Erythroblast (primary cell): ENCODE measurements at places on chromosomes 6 and 20.

DNA sequence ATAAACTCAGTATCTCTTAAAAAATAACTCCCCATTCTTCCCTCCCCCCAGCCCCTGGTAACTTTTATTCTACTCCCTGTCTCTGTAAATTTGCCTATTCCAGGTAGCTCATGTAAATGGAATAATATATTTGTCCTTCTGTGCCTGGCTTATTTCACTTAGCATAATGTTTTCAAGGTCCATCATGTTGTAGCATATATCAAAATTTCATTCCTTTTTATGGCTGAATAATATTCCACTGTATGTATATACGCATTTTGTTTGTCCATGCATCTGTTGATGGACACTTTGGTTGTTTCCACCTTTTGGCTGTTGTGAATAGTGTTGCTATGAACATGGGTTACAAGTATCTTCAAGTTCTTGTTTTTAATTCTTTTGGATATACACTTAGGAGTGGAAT lies 13.0 kb downstream of the PERP start:
- no peak for DNase-seq

- peak; percentile 44 for DNase-seq
These were observed 36.7 kb downstream of the SRC start for GRCh38 chr20:37382482-37383120.

- DNase-seq = no peak
These were observed 18.4 kb upstream of the BLOC1S5 start for GRCh38 chr6:8082572-8082953.

GRCh38 chr6:32188381-32189068 lies 1.5 kb downstream of the PBX2 start:
- no peak for DNase-seq

GRCh38 chr6:105553171-105553570 lies 150.3 kb upstream of the PREP start:
- DNase-seq = no peak

DNA sequence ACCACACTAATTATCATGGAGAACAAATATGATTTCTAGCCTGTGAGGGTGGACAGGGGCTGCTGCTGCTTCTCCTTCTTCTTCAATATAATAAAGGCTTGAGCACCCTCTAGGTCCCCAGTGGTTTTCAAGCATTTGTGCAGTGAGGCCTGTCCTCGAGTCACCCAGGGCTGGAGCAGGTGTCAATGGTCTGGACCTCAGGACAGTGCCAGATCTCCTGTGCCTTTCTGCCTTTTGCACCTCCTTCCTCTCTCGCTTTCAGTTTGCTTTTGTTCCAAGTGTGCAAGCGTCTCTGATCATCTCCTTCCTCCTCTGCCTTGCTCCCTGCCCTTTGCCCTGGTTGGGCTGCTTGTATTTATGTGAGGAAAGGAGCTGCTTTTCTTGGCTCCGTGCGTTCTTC lies 152.2 kb upstream of the SYNDIG1 start:
- DNase-seq = no peak

- DNase-seq = no peak
These were observed 293.3 kb downstream of the HACE1 start for GRCh38 chr6:104566411-104566810.

DNA sequence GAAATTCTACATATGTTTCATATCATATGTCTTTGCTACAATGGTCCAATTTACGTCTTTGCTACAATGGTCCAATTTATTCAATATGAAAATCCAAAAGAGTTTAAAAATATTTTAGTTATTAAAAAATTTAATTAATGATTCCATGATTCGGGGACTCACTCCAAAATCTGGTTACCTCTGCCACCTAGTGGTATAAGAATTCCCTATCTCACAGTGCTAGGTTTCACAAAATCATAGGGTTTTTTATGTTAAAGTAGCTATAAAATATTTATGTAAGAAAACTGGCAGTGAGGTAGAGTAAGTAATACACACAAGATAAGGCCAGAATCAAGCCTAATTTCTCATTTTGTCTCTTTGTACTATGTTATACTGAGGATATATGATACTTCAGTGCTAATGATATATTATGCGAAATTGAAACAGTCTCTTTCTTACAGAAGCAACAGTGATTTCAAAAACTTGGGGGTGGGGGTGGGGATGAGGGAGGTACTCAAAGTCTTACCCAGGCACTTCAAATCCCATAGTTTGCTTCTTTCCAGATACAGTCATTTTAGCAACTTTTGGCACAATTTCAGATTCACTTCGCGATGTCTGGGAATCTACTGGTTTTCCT lies 52.3 kb downstream of the HBS1L start:
- DNase-seq = peak; percentile 63
